ENCODE measurements at places on chromosomes 3 and 15. TPM values are rescaled to one million over a fixed set of nuclear protein-coding genes. Genes with fewer than 3 reads are reported as not detected.

GRCh38 chr3:197750858-197751737 is 1.4 kb downstream of the FYTTD1 start:
- peak; percentile 83 for DNase-seq
- peaks cover 81% of the 10 kb centered on the region for H3K4me1 ChIP-seq
- H3K27me3 ChIP-seq = no peaks in the 10 kb centered on the region

GRCh38 chr3:79354179-79354688 is 413.6 kb downstream of the ROBO1 start:
- no peaks in the 10 kb centered on the region for H3K4me1 ChIP-seq
- no peak for DNase-seq
- no peaks in the 10 kb centered on the region for H3K36me3 ChIP-seq
- no peak overlapping the region for H3K27ac ChIP-seq
- no peak overlapping the region for H3K4me3 ChIP-seq

GRCh38 chr3:111212511-111212910 is 140.9 kb downstream of the NECTIN3 start:
- H3K4me1 ChIP-seq = no peaks in the 10 kb centered on the region
- no peak overlapping the region for H3K27ac ChIP-seq
- no peaks in the 10 kb centered on the region for H3K27me3 ChIP-seq
- H3K36me3 ChIP-seq = no peaks in the 10 kb centered on the region

DNA sequence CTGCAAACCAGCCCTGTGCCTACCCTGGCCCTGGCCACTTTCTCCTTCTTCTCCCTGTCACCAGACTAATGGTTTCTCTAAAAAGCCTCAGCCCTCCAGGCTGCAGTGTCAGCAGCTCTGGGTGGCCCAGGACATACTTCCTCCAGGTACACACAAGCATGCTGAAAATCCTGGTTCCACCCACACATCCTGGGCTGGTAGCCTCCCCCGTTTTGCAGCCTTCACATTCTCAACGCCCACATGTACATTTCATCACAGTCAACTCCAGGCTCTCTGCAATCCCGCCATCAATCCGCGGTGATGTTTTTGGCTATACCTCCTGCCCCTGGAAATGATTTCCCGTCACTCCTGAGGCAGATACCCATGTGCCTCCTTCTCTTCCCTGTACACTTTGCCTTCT is 59.4 kb downstream of the MAGEF1 start:
- no peak overlapping the region for H3K27ac ChIP-seq
- no peaks in the 10 kb centered on the region for H3K36me3 ChIP-seq
- no peak for DNase-seq

DNA sequence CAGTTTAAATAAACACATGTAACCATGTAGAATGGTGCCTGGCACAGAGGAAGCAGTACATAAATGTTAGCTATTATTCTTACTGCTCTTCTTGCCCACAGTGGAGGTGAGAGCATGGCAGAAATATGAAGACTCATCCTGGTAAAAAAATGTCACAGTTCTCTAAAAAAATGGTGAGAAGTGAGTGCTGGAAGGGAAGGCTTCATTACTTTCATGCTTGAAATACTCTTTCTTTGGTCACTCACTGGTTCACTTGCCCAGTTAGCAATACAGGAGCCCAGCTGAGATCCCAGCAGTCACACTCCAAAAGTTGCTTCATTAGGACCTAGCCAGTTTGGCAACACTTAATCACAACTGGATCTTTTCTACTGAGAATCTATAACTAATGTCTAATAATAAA is 1017.2 kb downstream of the TUSC7 start:
- H3K27me3 ChIP-seq = no peaks in the 10 kb centered on the region
- no peak overlapping the region for H3K4me3 ChIP-seq
- H3K36me3 ChIP-seq = no peaks in the 10 kb centered on the region
- H3K27ac ChIP-seq = no peak overlapping the region

DNA sequence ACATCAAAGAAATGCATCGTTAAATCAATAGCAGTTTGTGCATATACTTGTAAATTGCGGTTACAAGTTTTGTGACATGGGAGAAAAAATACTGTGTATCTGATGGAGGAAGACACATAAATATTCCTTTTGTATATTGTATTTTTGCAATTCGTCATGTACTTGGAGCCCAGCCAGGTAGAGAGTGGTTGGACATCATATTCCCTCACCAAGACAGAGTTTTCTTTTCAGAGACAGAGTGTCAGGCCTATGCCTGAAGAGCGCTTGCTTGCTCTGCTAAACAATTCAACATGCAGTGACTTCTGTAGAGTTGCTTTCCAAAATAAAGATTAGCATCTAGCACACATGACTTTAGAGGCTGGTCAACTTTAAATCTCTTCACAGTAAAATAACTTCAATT is 24.8 kb upstream of the MEIS2 start:
- no peak overlapping the region for H3K4me3 ChIP-seq
- H3K4me1 ChIP-seq = no peaks in the 10 kb centered on the region
- peaks cover 11% of the 10 kb centered on the region for H3K27me3 ChIP-seq
- no peak for DNase-seq
- H3K27ac ChIP-seq = no peak overlapping the region

- H3K4me3 ChIP-seq = no peak overlapping the region
- no peak for DNase-seq
- no peak overlapping the region for H3K27ac ChIP-seq
- no peaks in the 10 kb centered on the region for H3K4me1 ChIP-seq
- H3K36me3 ChIP-seq = no peaks in the 10 kb centered on the region
- H3K27me3 ChIP-seq = no peaks in the 10 kb centered on the region
These were observed 43.4 kb downstream of the C2CD4A start for GRCh38 chr15:62109982-62110851.

DNA sequence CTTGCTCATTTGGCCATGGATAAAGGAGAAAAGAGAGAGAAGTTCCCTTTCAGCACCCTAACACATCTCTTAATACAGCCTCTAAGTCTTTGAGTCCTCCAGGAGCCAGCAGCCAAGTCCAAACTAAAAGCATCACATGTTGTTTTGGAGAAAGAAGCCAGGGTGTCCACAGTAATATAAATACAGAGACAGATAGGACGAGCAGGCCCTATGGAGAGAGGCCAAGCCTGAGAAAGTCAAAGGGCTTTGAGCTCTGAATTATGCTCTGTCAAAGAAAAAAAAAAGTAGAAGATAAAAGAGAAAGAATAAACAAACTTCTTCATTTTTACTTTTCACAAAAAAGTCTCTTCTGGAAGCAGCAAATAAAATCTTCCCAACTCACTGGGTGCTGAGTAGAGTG is 92.4 kb upstream of the THBS1 start:
- no peak overlapping the region for H3K4me3 ChIP-seq
- no peaks in the 10 kb centered on the region for H3K27me3 ChIP-seq
- H3K27ac ChIP-seq = no peak overlapping the region
- DNase-seq = no peak
- H3K4me1 ChIP-seq = peaks cover 4% of the 10 kb centered on the region

DNA sequence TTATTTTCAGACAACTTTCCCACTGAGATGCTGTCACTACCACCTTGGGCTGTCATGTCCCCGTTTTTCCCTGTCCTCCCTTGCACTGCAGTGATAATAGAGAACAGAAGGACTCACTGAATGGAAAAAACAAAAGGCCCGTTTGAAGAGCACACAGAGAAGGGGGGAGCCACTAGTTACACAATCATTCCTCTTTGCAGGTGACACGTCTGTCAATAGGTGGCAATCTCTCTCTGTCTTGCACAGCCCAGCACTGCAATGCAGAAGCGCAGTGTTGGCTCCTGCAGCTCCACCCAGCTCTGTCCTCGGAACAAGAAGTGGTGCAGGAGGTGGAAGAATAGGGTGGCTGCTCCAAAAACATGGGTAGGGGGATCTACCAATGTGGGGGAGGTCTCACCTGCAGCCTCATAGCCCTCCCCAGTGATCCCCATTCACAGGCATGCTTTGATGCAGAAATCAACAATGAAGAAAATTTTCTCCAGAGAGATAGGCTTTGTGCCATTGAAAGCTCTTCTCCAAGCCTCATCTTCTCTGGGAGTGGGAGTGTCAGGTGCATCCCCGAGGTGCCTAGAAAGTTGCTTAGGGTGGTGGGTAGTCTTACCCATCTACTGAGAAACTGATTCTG is 31.8 kb downstream of the FSTL1 start:
- H3K27ac ChIP-seq = no peak overlapping the region
- no peaks in the 10 kb centered on the region for H3K27me3 ChIP-seq
- DNase-seq = no peak
- no peaks in the 10 kb centered on the region for H3K36me3 ChIP-seq

DNA sequence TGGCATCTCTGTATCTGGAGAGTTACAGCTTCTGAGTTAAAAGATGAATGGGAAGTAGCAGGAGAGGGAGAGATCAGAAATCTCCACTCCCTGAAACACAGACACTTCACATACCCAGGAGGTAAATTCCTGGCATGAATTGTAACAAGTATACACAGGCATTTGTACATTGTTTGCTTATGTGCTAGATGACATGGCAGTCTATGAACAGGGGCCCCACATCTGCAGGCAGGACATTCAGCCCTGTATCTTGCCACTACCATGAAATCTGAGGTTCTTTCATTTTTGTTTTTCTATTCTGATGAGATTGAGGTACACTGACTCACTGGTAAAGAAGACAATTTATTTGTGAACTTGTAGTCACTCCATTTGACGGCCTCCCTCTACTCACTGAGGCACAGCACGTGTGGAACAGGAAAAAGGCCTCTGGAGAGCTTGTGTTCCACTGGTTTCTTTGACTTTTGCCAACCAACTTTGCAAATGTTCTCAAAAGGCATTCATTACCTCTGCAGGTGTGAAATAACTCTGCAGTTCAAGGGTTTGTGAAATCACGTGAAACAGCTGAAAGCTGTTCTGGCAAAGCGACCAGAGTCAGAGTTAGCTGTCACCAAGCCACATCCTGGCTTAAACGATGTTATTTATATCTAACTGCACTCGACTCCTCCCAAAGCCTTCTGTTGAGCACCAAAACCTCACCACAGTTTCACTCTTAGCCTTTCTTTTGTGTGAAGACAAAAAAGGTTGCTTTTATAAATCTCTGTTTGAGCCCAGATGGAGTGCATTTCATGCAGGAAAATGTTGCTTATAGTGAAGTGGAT is 401.3 kb upstream of the CFAP20DC start:
- H3K4me1 ChIP-seq = peaks cover 20% of the 10 kb centered on the region
- no peak for DNase-seq
- no peaks in the 10 kb centered on the region for H3K36me3 ChIP-seq
- peak overlapping the region; percentile 84 for H3K27ac ChIP-seq
- no peaks in the 10 kb centered on the region for H3K27me3 ChIP-seq

DNA sequence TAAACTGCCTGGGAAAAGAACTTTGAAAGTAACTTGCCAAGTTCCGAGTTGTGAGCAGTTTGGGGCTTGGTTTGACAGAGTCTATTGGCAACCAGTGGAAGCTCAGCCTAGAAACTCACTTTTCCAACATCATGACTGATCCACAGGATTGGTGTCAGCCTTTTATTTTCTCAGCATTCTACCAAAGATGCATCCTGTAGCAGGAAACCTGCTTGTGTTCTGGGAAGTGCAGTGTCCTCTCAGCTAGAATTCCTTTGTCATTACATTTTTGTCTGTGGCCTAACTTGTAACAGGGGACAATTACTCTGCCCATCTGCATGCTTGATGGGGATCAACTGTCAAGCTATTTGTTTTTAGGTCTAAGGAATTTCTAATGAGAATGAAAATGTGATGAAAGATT is 116.7 kb upstream of the LMOD3 start:
- no peak for DNase-seq
- peaks cover 27% of the 10 kb centered on the region for H3K36me3 ChIP-seq
- peak overlapping the region; percentile 6 for H3K27ac ChIP-seq

DNA sequence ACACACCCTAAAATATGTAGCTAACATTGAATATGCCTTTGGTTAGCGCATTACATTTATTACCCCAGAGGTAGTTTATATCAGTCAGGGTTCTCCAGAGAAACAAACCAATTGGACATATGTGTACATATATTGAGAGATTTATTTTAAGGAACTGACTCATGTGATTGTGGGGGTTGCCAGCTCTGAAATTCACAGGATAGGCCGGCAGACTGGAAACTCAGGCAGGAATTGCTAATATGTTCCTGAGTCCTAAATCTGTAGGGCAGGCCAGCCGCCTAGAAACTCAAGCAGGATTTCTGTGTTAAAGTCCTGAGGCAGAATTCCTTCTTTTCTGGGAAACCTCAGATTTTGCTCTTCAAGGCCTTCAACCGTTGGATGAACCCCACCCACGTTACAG is 189.7 kb downstream of the CDIN1 start:
- H3K27ac ChIP-seq = no peak overlapping the region
- no peak for DNase-seq
- H3K36me3 ChIP-seq = no peaks in the 10 kb centered on the region
- no peak overlapping the region for H3K4me3 ChIP-seq

DNA sequence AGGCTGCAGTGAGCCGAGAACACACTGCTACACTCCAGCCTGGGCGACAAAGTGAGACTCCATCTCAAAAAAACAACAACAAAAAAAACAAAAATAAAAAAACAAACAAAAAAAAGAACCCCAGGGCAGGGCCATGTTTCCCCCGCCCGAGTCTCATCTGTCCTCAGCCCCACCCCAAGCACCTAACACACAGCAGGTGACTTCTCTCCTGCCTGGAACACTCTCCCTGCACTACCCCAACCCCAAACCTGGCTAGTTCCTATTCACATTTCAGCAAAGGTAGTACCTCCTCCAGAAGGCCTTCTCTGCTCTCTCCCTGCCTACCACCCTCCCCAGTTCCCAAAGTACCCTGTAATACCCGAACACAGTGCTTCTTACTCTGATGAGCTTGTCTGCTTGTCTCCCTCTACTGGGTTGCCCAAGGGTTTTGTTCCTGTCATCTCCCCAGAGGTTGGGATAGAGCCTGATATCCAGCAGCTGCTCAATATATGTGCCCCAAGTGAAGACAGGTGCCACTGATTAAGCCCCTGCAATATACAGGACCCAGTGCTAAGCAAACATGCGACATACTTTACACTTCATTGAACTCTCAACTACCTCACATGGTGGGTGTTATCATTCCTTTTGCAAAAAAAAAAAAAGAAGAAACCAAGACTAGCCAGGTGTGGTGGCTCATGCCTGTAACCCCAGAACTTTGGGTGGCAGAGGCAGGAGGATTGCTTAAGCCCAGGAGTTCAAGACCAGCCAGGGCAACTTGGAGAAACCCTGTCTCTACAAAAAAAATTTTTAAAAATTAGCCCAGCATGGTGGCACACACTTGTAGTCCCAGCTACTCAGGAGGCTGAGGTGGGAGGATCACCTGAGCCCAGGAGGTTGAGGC is 103.6 kb downstream of the DAPK2 start:
- no peak for DNase-seq
- no peaks in the 10 kb centered on the region for H3K27me3 ChIP-seq
- peaks cover 44% of the 10 kb centered on the region for H3K4me1 ChIP-seq
- H3K27ac ChIP-seq = peak overlapping the region; percentile 80
- H3K4me3 ChIP-seq = no peak overlapping the region

RASGRF1 gene
- 2.0 TPM for total RNA-seq

LSAMP gene
- total RNA-seq = 0.98 TPM

GP5 gene
- total RNA-seq = 1.6 TPM

ST8SIA2 gene
- total RNA-seq = not detected

CACNA2D2 gene
- 2.1 TPM for total RNA-seq

PEX11A gene
- total RNA-seq = 3.0 TPM

ENTPD3 gene
- 4.4 TPM for total RNA-seq

ARGFX gene
- total RNA-seq = not detected

Data from spleen (tissue), 13 donors.